ENCODE measurements at places on chromosomes 6 and 20.

GRCh38 chr20:8656335-8656734 lies 412.6 kb upstream of the PLCB4 start:
- DNase-seq: no peak

GRCh38 chr6:33014841-33015634 lies 5.6 kb upstream of the HLA-DOA start:
- DNase-seq: peak; percentile 39

- no peak for DNase-seq
These were observed 20.7 kb downstream of the TXLNB start for GRCh38 chr6:139271056-139271455.

- DNase-seq: no peak
These were observed 1.2 kb upstream of the HMGA1 start for GRCh38 chr6:34235307-34236130.

DNA sequence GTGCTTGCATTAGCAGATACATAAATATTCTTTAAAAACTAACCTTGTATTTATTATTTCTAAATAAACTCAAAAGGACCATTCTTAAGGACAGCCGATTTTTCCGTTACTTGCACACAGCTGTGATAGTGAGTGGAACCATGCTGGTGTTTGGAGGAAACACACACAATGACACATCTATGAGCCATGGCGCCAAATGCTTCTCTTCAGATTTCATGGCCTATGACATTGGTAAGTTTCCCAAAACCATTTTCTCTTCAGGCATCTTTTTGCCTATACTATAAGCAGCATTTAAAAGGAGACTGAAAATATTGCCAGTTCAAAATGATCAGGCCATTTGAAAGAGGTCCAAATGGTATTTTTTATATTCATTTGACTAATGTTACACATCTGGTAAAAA lies 92.3 kb downstream of the ATRN start:
- DNase-seq: no peak

GRCh38 chr20:62628691-62629090 lies 13.6 kb upstream of the SLCO4A1 start:
- no peak for DNase-seq

DNA sequence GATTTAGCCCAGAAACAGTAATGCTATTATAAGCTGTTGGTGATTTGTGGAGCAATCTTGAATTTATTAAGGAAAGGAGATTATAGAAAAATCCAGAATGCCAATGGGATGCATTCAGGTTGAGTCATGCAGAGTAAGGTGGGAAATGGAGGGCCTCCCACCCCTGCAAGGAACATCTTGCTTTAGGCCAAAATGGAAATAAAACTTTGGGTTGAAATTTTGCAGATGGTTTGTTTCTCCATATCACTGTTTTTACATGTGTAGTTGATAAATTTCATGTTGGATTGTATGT lies 152.4 kb downstream of the BCAS1 start:
- DNase-seq: no peak

GRCh38 chr6:105810105-105810921 lies 275.8 kb upstream of the PRDM1 start:
- DNase-seq: peak; percentile 83

DNA sequence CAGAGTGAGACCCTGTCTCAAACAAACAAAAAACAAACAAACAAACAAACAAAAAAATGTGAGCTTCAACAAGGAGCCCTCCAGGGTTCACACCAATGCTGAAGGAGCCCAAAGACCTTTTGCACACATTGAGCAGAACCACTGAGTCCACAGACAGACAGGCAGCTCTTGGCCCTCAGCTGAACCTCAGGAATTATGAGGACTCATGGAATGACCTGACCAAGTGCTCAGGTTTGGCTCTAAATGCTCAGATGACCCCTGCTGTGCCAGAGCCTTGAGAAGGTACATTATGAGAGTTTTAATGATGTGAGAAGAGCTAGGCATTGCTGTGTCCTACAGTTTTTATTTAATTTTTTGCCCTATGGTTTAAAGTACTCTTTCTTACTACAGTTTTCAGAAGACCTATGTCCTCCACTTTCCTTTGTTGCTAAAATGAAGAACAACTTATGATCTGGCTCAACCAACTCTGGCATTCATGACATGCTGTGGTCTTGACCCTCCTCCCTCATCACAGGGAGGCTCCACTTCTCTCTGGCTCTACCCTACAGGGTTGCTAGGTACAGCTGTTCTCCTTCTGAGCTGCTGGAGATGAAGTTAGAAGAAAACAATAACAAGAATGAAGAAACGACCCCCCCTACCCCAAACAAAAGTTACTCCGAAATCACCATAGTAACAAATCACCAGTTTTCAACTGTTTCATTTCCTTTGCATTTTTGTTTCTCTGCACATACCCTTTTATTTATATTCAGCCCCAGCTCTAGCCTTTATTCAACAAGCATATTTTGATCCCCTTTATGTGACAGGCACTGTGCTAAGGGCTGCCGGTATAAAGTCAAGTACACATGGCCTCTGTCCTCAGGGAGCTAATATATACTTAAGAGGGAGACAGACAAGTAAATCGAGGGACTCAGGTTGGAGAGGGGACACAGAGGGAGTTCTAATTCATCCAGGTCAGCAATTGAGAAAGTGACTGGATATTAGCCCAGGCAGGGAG lies 128.7 kb upstream of the TRAF3IP2 start:
- no peak for DNase-seq
